NCI-H1092 (cell line): ENCODE measurements at places on chromosomes 2 and 18.

- no peak for DNase-seq
These were observed 371.6 kb upstream of the LRP1B start for GRCh38 chr2:142502402-142502801.

- DNase-seq: no peak
These were observed 35.6 kb downstream of the CEP192 start for GRCh38 chr18:13026583-13027270.

DNA sequence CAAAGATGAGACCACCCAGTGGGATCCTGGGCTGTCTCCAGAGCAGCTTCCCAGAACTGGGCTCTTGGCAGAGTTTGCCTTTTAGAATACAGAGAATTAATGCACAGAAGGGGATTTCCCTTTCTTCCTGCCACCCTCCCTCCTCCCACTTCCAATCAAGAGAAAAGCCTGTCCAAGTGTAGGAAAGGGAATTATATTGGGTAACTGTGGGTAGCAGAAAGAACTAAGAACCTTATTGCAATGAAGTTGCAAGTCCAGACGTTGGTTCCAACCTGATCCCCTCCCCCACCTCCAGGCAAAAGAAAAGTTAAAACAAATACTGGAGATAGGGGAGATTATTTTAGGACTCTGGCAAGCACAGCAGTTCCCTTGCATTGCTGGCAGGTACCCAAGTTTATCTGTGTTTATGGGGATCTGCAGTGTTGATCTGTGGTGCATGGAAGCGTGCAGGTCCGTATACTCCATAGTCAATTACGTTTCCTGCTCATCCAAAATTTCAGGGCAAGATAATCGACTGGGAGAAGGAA is 114.3 kb downstream of the PRKCE start:
- no peak for DNase-seq

GRCh38 chr2:74982577-74982976 is 24.1 kb downstream of the POLE4 start:
- DNase-seq: no peak

DNA sequence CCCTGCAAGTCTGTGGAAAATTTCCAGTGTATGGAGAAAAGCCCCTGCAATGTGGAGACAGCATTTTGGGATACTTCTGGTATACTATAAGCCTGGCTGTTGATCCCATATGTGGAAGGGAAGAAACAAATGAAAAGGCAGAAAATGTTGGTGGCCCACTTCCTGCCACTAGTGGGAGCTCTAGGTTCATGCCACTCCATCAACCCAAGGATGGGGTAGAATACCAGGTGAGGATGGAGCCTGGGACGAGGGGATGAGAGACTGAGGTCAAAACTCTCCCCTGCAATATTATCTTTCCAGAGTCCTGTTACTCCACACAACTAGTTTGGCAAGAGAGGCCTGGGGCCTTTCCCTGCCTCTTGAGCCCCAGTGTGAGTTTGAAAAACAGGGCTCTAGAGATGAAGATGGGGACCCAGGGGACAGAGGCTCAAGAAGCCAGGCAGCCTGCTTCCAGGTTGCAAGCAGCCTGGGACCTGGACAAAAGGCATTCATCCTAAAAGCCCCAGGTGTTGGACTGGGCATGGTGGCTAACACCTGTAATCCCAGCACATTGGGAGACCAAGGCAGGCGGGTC is 31.9 kb downstream of the BMP10 start:
- DNase-seq: no peak

DNA sequence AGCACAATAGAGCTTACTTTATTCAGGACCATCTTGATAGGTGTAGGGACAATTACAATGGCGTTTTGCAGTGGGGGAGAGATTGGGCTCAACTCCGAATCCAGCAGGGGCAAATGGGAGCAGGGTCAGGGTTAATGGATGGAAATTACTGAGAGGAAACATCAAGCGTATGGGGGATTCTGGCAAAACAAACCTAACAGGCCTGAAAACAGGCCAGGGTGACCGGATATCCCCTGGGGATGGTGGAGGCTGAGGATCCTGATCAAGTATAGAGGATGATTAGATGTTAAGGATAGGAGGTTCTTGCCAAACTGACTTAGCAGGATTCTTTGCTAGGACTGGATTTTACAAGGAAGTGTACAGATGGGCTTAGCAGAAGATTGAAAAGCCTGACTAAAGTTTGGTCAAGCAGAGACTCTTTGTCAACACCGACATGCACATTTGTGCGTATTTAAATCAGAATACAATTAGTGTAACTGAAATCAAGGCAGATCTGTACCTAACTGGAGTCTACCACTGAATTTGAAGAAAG is 54.5 kb upstream of the GPR45 start:
- no peak for DNase-seq
